ENCODE measurements at places on chromosomes 12 and 14.

- no peak for DNase-seq
Measured at GRCh38 chr12:47840571-47840970, 20.9 kb upstream of the HDAC7 start.

GRCh38 chr14:68619790-68620574 is 172.9 kb downstream of the ZFP36L1 start:
- DNase-seq, result no peak

DNA sequence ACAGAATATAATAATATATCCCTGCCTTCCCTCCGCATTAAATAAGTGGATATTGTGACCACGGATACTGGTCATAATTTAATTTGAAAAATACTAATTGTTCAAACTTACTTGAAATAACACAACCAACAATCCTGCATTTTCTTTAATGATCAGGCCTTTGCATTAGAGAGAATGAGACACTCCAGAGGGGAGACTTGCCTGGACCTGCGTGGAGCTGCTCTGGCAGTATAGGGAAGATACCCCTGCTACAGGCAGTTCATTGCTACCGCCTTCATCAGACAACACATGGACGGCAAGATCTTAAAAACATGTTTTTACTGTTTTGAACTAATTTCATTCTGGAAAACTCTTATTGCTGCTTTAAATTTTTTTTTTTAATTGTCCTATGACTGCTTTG is 211.0 kb upstream of the FAR2 start:
- no peak for DNase-seq

GRCh38 chr14:85583380-85583779 is 53.4 kb downstream of the FLRT2 start:
- DNase-seq, result no peak

- DNase-seq, result no peak
Measured at GRCh38 chr14:92967346-92967926, 44.5 kb downstream of the CHGA start.

DNA sequence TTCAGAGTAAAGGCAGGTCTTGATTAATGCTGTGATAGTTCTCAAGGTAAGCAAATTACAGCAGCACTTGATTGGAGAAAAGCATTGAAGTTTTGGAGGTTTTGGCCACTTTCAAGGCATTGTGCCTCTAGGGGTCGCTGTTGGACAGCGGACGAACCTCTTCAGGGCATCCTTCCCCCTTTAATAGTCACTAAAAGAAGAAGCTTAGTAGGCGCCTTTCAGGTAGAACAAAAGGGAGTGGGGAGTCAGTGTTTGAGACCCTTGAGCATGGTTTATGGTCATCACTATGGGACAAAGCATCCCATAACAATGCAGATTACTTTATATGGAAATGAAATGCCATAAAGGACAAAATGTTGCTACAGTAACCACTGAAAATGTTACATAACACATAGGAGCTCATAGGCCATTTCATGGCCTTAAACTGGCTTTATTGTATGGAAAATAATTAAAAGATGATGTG is 199.5 kb upstream of the DCN start:
- peak; percentile 78 for DNase-seq

- DNase-seq, result no peak
Measured at GRCh38 chr12:1059162-1059561, 68.1 kb downstream of the ERC1 start.

- no peak for DNase-seq
Measured at GRCh38 chr14:69317102-69317755, 57.3 kb downstream of the GALNT16 start.

DNA sequence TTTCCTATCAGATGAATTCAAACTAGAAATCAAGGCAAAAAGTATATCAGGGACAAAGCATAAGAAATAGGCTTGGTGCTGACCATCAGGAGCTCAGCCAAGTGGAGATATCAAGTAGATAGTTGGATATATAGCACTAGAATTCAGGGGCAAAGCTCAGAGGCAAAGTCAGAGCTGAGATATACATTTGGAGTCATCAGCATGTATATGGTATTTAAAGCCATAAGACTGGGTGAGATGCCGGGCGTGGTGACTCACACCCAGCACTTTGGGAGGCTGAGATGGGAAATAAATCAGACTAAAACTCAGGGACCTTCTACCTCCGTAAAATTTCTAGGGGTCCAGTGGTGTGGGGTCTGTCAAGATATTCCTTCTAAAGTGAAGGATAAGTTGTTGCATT is 38.9 kb upstream of the LIMA1 start:
- DNase-seq, result no peak

GRCh38 chr14:87349921-87350320 is 643.1 kb downstream of the GALC start:
- no peak for DNase-seq

- DNase-seq, result no peak
Measured at GRCh38 chr12:68034567-68034966, 45.3 kb downstream of the IFNG-AS1 start.

- DNase-seq, result no peak
Measured at GRCh38 chr12:32535288-32535999, 136.1 kb downstream of the FGD4 start.

GRCh38 chr14:54206516-54206915 is 190.3 kb upstream of the CDKN3 start:
- DNase-seq, result no peak

DNA sequence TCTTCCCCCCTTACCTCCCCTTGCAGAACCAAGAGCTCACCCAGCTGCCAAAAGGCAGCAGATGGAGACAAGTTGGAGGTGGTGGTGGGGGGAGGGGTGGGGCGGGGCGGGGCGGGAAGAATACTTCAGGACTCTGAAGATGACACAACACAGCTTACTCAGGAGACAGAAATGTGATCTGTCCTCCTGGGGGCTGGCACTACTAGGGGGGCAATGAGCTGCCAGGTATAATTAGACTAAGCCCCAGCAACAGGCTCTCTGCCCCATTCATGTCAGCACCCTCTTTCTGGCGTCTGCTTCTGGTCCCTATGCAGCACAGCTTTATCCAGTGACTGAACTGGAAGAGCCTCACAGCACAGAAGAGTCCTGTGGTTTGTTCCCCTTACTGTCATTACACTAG is 407.0 kb downstream of the MED13L start:
- no peak for DNase-seq

Data from T follicular helper cell (primary cell).